ENCODE measurements at places on chromosomes 12 and 14.

DNA sequence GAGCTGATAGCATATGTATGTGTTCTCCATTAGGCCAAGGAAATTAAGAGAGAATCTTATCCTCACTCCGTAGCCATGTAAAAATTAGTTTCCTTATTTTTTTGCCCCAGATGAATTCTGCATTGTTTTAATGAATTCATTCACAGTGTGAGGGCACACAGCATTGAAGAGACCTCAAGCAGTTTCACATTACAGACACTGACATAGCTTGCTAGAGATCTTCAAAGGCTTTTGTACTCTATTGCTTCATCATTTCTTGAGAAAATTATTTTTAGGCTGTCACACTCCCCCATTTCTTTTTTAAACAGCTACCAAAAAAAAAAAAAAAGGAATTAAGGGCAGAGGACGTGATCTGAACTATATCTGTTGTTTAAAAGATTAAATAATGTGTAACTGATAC is 251.1 kb downstream of the BCAT1 start:
- no peak for DNase-seq

GRCh38 chr12:24491968-24492367 is 456.9 kb downstream of the BCAT1 start:
- DNase-seq: no peak

DNA sequence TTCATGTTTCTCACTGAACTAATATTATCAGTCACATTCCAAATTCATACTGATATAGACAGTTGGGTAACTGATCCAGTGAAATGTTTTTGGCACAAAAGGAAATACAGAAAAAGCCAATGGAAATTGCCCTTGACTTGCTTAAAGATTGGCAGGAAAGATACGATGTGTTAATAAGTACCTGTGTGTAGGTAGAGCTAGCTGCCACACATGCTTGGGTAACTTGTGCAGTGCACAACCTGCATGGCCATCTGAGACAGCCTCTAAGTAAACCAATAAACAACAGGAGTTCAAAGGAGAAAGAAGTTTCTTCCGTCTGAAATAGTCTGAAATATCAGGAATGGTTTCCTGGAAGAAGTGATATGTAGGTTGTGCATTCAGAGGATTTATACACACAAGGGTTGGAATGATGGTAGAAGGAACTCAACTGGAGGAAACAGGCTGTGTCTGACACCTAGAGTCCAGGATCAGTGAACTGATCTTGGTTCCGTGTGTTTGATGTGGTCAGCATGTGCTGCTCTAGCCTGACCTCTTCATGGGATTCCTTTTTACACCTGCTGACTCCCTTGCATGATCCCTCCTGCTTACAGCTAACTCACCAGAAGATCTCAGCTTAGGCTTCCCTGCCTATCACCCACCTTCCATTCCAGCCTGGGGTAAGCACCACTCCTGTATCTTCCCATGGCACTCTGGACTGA is 81.4 kb upstream of the KRR1 start:
- no peak for DNase-seq

- no peak for DNase-seq
Measured at GRCh38 chr14:29584992-29585391, 342.7 kb downstream of the PRKD1 start.

DNA sequence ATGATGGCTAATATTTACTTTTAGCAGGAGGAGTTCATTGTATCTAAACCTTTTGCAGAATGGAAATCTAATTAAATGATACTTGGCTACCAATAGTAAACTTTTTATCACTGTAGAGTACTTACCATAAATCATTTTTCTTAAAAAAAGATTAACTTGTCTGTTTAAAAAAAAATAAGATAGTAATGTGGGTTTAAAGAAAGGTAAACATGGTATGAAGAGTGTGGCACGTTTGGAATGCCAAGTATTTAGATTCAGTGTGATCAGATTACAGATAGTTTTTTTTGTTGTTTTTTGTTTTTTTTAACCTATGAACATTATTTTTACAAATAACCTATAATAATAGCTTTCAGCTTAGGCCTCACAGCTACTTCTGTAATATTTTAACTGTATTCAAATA is 25.8 kb downstream of the KTN1 start:
- DNase-seq: no peak

- no peak for DNase-seq
Measured at GRCh38 chr14:54936816-54937215, 34.2 kb upstream of the GCH1 start.

DNA sequence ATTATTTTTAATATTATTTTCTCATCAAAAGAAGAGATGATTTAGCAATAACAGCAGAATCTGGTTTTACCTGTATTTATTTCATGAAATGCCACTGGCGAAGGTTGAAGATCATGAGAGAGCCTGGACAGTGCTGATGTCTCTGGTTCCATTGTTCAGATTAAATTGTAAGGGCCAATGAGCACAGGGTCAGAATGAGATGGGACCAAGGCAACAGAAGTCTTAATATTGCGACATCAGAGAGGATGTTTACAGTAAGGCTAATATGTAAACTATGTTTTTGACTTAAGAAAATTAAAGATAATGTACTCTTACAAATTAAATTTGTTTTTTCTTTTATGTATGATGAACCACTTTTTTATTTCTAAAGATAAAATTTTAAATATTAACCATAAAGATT is 35.2 kb upstream of the KLRD1 start:
- no peak for DNase-seq

GRCh38 chr12:13962699-13963098 is 18.7 kb downstream of the GRIN2B start:
- DNase-seq: no peak

DNA sequence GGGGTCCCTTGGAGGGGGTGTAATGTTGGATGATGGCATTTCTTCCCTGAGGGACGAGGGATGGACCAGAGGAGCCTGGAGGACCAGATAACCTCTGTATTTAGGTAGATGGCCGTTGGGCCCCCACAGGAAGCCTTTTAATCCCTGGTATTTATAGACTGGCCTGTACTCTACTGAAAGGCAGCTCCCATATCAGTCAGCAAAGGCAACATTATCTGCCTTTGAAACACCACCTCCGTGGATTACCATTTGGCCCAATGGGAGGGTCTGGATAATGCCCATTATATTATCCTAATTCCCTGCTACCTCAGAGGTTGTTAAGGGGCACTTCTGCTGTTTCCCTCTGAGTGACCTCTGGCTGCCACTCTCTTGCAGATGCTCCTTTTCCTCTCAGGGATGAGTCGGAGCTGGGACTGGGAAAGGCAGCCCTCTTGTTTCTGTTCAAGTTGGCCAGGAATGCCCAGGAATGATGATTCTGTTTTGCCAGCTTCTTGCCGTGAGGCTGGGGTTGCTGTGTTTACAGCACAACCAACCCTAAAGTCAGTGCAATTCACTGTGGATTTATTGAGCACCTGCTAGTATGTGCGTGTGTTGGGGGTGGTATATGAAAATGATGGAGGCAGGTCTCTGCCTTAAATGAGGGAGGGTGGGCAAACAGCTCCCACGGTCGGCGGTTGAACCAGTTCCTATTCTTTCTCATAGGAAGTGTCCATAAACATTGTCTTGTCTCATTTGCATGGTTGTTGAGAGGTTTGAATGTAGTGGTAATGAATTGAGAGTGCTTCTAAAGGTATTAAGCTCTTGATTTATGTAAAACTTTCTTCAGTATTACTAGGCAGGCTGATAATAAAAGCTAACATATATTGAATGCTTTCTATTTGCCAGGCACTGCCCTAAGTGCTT is 18.1 kb downstream of the SUSD6 start:
- no peak for DNase-seq

DNA sequence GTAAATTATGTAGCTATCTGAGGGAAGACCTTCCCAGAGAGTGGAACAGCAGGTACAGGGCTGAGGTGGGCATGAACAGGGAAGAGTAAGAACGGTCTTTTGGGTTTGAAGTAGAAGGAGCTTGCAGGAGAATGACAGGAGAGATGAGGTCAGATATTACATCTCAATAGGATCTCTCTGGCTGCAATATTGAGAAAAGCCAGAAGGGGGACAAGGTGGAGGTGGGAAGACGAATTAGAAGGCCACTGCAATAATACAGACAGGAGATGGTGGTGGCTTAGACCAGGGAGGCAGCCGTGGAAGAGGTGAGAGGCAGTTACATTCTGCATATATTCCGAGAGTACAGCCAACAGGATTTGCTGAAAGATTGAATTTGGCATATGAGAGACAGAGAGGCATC is 310.2 kb downstream of the APAF1 start:
- no peak for DNase-seq

GRCh38 chr14:101977311-101978071 is 13.1 kb downstream of the DYNC1H1 start:
- no peak for DNase-seq

- DNase-seq: no peak
Measured at GRCh38 chr12:127262615-127263014, 1004.4 kb upstream of the TMEM132C start.

DNA sequence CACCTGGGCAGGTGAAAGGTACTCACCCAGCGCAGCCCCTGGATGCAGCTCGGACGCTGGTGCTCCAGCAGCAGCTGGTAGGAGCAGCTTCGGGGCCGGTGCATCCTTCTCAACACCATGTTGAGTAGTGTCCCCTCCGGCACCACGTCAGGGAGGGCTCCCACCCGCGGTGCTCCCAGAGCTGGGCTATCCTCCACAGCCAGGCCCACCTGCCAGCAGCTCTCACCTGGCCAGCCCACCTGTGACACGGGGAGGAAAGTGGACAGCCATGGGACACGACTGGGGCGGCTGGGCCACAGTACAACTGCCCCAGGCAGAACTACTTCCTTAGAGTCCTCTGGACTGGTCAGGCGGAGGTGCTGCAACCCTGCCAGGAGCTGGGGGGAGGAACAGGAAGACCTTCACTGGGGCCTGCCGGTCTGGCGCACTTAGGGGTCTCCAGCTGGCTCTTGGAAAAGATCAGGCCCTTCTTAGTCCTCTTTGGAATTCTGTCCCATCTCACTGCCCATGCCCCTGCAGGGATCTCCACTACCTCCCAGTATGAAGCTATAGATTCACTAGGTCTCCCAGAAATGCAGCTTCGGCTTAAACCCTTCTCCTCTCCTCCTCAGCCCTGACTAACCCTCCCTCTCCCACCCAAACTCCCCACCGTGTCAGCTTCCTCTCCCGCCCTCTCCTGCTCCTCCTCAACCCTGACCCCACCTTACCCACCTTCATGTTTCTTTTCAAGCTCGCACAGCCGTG is 668 bp downstream of the RAPGEF3 start:
- DNase-seq: no peak
